ENCODE measurements at places on chromosomes 12 and 14.

DNA sequence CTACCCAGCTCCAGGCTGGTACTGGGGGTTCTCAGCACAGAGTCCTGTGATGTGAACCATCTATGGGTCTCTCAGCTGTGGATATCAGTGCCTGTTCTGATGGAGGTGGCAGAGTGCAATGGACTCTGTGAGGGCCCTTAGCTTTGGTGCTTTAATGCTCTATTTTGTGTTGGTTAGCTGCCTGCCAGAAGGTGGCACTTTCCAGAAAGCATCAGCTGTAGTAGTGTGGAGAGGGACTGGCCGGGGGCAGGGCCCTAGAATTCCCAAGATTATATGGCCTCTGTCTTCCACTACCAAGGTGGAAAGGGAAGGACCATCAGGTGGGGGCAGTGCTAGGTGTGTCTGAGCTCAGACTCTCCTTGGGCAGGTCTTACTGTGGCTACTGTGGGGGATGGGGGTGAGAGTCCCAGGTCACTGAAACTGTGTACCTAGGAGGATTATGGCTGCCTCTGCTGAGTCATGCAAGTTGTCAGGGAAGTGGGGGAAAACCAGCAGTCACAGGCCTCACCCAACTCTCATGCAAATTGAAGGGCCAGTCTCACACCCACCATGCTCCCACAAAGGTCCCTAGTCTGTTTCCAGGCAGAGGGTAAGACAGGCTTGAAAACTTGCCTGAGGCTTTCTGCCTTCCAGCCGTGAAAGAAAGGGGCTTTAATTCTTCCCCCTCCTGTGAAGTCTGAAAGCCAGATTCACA lies 878.1 kb downstream of the C12orf50 start:
- peak overlapping the region; percentile 70 for H3K27ac ChIP-seq
- DNase-seq: peak; percentile 62
- H3K27me3 ChIP-seq: no peaks in the 10 kb centered on the region
- H3K4me1 ChIP-seq: peaks cover 15% of the 10 kb centered on the region
- H3K36me3 ChIP-seq: no peaks in the 10 kb centered on the region
- H3K4me3 ChIP-seq: no peak overlapping the region

DNA sequence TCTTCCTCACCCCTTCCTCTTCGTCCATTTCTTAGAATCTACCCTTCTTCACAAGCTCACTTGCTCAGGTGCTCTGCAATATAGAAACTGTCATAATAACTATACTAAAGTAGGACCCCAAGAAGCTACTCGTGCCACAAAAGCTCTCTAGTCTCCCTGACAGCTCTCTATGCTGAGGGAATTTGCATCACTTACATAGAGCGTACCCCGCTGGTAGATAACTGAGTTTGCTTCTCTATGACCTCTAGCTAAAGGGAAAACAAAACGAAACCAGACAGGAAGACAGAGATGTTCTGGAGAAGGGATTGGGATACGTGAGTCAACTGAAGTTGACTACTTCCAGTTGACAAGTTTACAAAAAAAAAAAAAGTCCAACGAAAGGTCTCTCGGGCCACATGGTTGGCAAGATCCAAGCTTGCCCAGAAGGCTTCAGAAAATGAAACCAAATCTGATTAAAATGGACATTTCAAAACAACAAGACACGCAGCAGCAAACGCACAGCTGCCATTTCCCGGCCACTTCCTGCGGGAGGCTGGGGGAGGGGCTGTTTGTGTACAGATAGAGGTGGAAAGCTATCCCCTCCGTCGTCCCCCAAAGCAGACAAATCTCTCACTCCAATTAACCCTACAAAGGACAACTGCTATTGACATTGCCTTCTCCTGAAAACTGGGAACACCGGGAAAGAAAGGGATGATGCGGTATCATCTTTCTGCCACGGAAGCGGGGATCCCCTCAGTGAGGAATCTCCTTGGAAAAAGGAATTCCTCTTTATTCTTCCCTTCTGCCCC lies 1.3 kb downstream of the BAZ2A start:
- peak overlapping the region; percentile 19 for H3K27ac ChIP-seq
- peaks cover 41% of the 10 kb centered on the region for H3K4me1 ChIP-seq
- peak overlapping the region; percentile 96 for H3K4me3 ChIP-seq
- no peaks in the 10 kb centered on the region for H3K27me3 ChIP-seq
- peaks cover 7% of the 10 kb centered on the region for H3K36me3 ChIP-seq

DNA sequence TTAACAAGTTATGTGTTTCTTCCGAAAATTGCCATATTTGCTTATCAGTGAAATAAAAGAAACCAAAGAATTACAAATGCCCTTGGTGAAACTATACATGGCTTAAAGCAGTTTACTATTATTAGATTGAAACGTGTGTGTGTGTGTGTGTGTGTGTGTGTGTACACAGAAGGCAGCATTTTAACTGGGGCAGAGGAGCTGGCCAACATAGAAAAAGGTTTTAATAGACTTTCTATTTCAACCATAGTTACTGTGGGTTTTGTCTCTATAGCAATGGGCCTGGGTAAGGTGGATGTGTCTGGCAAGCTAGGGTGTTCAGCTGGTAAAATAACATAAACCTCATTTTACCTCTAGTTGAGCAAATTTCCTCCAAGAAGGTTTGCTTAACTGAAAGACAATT lies 6.5 kb downstream of the PRICKLE1 start:
- H3K27ac ChIP-seq: no peak overlapping the region
- no peak overlapping the region for H3K4me3 ChIP-seq
- no peak for DNase-seq
- H3K36me3 ChIP-seq: no peaks in the 10 kb centered on the region
- H3K27me3 ChIP-seq: no peaks in the 10 kb centered on the region

- no peaks in the 10 kb centered on the region for H3K36me3 ChIP-seq
- H3K4me1 ChIP-seq: peaks cover 10% of the 10 kb centered on the region
- DNase-seq: peak; percentile 80
- no peaks in the 10 kb centered on the region for H3K27me3 ChIP-seq
- peak overlapping the region; percentile 71 for H3K27ac ChIP-seq
Observed at GRCh38 chr12:124566161-124566996, 1.0 kb downstream of the NCOR2 start.

DNA sequence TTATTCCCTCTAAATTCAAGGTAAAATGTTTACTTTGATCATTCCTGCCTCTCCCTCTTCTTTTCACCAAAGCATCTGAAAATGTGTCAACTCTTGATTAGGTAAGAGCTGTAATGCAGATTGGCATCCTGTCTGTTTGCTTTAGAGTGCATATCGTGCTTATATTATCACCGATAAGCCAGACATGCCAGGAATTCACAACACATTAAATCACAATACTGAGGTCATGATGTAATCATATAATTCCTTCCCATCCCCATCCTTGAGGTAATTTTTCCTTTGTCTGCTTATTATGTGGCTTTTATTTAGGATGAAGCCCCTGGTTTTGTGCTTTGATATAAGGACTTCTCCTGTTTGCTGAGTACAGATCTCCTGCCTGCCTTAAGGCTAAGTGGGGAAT lies 10.2 kb downstream of the DDX47 start:
- no peaks in the 10 kb centered on the region for H3K27me3 ChIP-seq
- peak; percentile 43 for DNase-seq
- H3K4me3 ChIP-seq: no peak overlapping the region
- H3K36me3 ChIP-seq: peaks cover 86% of the 10 kb centered on the region
- H3K4me1 ChIP-seq: peaks cover 70% of the 10 kb centered on the region

- H3K4me3 ChIP-seq: no peak overlapping the region
- H3K36me3 ChIP-seq: no peaks in the 10 kb centered on the region
- no peak overlapping the region for H3K27ac ChIP-seq
- no peaks in the 10 kb centered on the region for H3K4me1 ChIP-seq
- H3K27me3 ChIP-seq: no peaks in the 10 kb centered on the region
Observed at GRCh38 chr14:73333031-73333430, 95.7 kb downstream of the PAPLN start.
